NCI-H1092 (cell line): ENCODE measurements at places on chromosomes 2 and 18.

- DNase-seq = no peak
Observed at GRCh38 chr18:35942661-35943060, 29.8 kb upstream of the RMP24 start.

DNA sequence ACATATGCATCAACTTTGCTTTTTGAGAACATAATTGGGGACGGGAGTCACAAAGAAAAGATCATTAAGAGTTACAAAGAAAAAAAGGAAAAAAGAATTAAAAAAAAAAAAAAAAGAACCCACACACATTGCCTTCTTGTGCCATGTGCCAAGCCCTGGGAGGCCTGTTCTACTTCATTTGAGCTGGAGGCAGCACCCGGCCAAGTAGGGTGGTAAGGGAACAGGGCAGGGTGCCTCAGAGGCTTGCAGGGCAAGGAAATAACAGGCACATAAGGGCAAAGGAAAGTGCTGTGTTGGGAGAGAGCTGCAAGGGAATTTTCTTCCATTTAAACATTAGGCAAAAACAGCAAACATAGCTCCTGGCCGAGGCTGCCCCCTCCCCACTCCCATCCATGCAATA lies 418.0 kb downstream of the TMEM182 start:
- no peak for DNase-seq

GRCh38 chr2:170017860-170018532 lies 160.0 kb upstream of the MYO3B start:
- no peak for DNase-seq

GRCh38 chr2:110101901-110102803 lies 13.5 kb downstream of the MALL start:
- no peak for DNase-seq

DNA sequence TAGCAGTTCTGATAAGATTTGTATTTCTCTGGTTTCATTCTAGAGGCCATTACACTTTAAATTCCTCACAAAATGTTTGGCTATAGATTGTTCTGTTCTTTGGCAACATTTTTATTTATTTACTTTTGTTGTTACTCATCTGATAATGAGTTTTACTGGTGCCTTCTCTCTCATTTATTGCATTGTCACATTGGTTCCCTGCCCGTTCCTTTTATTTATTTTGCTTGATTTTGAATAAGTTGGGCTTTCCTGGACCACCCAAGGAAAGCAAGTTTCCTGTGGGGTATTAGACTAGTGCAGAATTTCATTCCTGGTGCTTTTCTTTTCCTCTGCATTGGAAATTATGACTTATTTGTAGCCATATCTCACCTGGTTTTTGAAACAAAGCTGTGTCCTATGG lies 232.0 kb downstream of the SOCS6 start:
- no peak for DNase-seq

DNA sequence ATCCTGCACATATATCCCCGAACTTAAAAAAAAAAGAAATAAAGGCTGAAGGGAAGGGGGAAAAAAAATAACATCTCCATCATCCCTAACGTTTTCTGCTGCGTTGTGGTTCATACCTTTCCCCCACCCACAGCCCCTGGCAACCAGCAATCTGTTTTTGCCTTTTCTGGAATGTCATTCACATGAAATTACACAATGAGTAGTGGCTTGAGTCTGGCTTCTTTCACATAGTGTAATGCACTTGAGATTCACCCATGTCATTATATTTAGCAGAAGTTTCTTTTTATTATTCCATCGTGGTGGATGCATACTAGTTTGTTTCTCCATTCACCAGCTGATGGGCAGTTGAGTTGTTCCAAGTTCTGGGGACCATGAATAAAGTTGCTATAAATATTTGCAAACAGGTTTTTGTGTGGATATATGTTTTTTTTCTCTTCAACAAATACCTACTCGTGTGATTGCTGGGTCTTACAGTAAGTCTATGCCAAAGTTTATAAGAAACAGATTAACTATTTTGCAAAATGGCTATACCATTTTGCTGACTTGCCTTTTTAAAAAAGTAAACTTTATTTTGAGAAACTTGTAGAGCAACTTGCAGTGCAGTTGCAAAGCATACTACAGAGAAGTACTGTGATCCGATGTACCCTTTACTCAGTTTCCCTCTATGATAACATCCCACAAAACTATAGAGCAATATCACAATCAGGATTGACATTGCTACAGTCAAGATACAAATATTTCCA lies 322.5 kb downstream of the LPIN1 start:
- no peak for DNase-seq

GRCh38 chr18:79468119-79468789 lies 72.5 kb downstream of the NFATC1 start:
- no peak for DNase-seq

DNA sequence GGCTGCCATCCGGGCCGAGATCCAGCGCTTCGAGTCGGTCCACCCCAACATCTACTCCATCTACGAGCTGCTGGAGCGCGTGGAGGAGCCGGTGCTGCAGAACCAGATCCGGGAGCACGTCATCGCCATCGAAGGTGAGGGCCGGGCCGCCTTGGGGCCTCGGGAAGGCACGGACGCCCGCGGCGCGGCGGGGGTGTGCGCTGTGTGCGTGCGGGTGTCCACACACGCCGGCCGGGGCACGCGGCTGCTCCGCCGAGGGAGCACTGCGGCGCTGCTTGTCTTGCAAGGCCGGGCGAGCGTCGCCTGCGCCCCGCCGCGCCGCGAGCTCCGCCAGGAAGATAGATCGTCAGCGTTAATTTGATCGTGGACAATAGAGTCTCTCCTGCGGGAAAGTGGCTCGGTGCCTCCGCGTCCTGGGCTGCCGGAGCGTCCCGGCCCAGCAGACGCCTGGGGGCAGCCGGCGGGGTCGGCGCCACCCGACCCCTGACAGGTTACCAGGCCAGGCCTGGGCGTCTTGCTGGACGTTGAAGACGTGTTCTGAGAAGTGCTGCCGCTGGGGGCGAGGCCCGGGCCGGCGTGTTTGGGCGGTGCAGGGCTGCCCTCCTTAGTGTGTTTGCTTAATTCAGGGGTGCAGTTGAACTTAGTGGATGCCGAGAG lies 1.0 kb downstream of the AGAP1 start:
- no peak for DNase-seq

GRCh38 chr18:49487711-49488310 lies 777 bp upstream of the C18orf32 start:
- no peak for DNase-seq

- no peak for DNase-seq
Observed at GRCh38 chr18:46715062-46715461, 41.8 kb downstream of the ST8SIA5 start.

- no peak for DNase-seq
Observed at GRCh38 chr2:237931205-237931721, 35.6 kb upstream of the UBE2F start.

- DNase-seq = no peak
Observed at GRCh38 chr2:29117636-29118303, 2.6 kb downstream of the CLIP4 start.

GRCh38 chr2:41414486-41415230 lies 633.2 kb upstream of the PKDCC start:
- DNase-seq = no peak

GRCh38 chr2:160575368-160575767 lies 81.8 kb upstream of the RBMS1 start:
- DNase-seq = no peak

GRCh38 chr2:173386021-173386737 lies 31.5 kb downstream of the CDCA7 start:
- DNase-seq = no peak

- no peak for DNase-seq
Observed at GRCh38 chr2:69386360-69386759, 667 bp downstream of the GFPT1 start.

GRCh38 chr2:99890568-99891427 lies 251.6 kb downstream of the AFF3 start:
- no peak for DNase-seq

DNA sequence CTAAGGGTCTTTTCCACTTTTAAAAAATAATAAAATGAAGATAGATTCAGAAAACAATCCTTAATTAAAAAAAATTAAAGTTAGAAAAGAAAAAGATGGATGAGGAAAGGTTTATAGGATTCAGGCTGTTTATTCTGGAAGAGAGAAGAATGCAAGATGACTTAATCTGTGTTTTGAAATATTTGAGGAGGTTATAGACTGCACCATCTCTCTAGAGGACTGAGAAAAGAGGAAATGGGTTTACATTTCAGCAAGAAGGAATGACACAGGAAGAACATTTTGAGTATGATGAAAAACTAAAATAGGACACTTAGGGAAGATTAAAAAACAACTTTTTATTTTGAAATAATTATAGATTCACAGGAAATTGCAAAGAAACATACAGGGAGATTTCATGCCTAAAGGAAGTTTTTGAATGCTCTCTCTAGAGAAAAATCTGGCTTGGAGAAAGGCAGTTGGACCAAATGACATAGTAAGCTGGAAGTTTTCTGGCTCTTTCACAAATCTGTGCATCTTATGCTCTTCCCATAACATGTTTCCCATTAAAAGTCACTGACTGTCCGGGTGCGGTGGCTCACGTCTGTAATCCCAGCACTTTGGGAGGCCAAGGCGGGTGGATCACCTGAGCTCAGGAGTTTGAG lies 75.0 kb downstream of the CERS6 start:
- no peak for DNase-seq

DNA sequence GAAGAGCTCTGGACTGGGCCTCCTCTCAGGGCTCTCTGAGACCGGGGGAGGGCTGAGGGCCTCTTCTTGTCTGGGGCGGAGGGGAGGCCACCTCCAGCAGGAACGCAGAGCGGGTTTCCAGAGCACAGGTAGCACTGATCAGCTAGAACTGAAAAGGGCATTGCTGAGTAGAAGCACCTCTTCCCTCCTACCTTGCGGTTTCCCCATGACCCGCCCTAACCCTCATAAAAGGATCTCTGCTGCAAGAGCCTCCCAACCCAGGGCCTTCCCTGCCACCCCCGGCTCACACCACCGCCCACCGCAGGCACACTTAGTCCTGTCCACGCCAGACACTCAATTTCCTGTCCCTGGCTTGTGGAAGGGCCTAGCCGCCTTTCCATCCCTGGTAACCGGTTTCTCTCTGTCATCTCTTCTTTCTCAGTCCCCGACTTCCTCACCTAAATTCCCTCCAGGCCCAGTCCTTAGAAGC lies 966 bp downstream of the ADCY3 start:
- no peak for DNase-seq

DNA sequence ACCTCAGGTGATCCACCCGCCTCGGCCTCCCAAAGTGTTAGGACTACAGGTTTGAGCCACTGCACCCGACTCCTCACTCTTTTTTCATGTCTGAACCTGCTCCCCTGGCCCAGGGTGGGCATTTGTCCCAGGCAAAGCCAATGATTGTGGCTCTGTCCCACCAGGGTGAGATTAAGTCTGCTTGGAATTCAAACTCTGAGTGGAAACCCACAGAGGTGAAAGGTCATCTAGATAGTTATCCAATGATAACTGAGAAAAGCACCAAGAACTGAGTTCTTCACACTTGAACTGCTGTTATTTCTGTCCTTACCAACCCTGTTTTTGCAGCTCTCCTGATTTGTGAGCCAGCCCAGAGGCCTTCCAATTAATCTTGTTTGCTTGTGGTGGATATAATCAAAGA lies 62.4 kb upstream of the ACVR1 start:
- no peak for DNase-seq

- peak; percentile 68 for DNase-seq
Observed at GRCh38 chr2:65040400-65041261, 15.6 kb upstream of the CEP68 start.

DNA sequence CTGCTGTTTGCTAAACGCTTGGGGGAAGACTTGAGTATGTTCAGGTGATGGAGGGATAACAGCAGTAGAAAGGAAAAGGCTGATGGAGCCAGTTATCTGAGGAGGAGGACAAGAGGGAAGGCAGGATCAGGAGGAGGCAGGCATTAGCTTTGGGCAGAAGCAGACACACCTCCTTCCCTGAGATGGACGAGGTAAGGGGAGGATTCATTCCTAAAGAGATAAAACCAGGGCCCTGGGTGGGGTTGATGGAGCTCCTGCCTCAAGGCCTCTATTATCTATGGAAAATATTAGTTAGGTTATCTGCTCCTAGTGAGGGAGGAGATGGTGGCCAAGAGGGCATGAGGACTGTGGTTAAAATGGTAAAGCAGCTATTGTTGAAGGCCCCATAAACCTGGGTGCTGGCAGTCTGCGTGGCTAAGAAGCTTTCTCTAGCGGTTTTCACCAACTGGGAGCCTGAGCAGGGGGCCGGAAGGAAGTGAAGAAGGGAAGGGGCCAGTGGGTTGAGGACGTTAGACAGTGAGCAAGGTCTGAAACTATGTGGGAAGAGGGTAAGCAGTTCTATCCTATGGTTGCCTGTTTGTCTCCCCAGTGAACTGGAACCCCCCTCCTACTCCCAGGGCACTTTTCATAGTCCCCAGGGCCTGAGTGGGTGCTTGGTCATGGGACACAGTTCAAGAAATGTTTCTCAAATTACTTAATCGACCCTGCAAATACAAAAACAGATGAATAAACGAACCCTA lies 56.6 kb upstream of the HK2 start:
- no peak for DNase-seq
